ENCODE measurements at places on chromosomes 6 and 20.
A peak's percentile ranks its signal among the peaks of the same experiment; 100 is the strongest.

DNA sequence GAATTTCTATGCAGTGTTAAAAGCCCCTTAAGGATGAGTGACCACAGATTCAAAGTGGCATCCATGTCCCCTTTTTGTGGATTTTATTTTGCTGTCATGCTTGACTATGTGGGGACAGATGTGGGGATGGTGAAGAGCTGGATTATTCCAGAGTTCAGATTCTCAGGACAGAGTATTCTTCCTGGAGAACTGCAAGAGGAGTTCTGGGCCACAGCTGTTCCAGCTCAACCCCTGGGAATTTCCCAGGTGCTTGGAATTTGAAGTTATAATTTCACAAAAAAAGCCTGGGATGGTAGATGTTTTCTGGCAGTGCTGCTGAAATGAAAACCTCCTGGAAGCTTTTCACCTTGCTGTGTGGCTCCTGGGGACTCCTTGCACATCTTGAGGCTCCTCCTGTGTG, 671.8 kb upstream of the MARCKS start:
- no peak for DNase-seq

GRCh38 chr6:1423578-1423977, 34.2 kb downstream of the FOXF2 start:
- no peak for DNase-seq

- DNase-seq, result no peak
Measured at GRCh38 chr6:166419286-166419685, 36.5 kb upstream of the MPC1 start.

- peak; percentile 34 for DNase-seq
Measured at GRCh38 chr6:17004269-17004668, 97.6 kb upstream of the STMND1 start.

GRCh38 chr20:44809380-44810060, 826 bp downstream of the RIMS4 start:
- DNase-seq, result no peak

- DNase-seq, result no peak
Measured at GRCh38 chr20:15708984-15709598, 864.2 kb downstream of the KIF16B start.

GRCh38 chr20:33312583-33312982, 29.6 kb downstream of the BPIFB1 start:
- no peak for DNase-seq

DNA sequence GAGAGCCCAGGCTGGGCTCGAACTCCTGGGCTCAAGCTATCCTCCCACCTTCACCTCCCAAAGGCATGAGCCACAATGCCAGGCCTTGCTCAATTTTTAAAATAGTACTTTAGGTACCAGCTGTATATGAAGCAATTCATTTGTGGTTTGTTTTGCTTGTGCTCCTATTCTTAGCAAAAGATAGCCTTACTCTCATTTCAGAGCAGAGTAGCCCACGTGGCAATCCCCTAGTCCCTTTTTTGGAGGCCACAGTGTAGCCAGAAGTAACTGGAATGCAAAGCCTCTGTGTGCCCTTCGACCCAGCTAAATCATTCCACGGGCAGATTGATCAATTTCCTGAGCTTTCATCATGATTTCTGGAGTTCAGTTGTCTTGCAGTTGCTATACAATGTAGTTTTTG, 372.2 kb downstream of the NRN1 start:
- DNase-seq, result no peak

DNA sequence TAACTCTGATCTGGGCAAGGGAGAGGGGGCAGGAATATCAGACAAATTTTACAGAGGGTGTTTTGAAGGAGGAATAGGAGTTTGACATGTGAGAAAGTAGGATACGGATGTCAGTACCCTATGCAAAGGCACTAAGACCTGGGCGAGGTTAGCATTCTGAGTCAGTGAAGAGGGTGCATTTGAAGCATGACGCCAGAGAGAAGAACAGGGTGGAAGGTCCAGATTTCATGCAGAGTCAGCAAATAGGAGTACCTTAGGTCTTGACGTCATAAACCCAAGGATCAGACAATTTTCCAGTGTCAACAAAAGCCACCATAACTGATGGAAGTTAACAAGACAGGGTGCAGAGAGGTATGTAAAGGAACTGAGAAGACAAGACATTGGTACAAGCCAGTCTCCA, 839.2 kb downstream of the KIF16B start:
- no peak for DNase-seq

DNA sequence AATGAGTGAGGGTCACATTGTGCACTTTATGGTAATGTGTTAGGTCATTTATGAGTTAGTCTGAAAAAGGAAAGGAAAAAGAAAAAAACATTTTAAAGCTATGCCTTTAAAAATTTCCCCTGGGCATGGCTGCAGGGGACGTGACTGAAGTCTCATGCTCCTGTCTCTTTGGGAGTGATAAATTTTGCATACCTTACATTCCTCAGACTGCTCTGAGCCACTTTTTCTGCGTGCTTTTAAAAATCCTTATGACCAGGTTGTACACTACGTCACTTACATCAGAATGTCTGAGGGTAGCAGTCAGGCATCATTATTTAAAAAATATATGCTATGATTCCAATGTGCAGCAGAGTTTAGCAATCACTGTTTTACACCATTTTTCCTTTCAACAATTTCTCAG, 121.2 kb downstream of the RFPL4B start:
- peak; percentile 77 for DNase-seq

- peak; percentile 99 for DNase-seq
Measured at GRCh38 chr6:57267586-57268293, 45.6 kb upstream of the RAB23 start.

- no peak for DNase-seq
Measured at GRCh38 chr6:7237653-7238188, 75.3 kb downstream of the SSR1 start.

DNA sequence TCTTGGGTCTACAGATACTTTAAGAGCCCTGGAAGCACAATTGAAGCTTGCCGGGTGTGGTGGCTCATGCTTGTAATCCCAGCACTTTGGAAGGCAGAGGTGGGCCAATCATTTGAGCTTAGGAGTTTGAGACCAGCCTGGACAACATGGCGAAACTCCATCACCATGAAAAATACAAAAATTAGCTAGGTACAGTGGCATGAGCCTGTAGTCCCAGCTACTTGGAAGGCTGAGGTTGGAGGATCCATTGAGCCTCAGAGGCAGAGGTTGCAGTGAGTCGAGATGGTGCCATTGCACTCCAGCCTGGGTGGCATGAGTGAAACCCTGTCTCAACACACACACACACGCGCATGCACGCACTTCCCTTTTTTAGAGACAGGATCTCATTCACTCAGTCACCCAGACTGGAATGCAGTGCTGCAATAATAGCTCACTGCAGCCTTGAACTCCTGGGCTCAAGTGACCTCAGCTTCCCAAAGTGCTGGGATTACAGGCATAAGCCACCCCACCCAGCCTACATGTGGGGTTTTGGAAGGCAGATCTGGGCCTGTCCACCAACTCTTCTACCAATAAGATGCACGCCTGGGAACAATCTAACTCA, 182.5 kb upstream of the JARID2 start:
- DNase-seq, result peak; percentile 26

DNA sequence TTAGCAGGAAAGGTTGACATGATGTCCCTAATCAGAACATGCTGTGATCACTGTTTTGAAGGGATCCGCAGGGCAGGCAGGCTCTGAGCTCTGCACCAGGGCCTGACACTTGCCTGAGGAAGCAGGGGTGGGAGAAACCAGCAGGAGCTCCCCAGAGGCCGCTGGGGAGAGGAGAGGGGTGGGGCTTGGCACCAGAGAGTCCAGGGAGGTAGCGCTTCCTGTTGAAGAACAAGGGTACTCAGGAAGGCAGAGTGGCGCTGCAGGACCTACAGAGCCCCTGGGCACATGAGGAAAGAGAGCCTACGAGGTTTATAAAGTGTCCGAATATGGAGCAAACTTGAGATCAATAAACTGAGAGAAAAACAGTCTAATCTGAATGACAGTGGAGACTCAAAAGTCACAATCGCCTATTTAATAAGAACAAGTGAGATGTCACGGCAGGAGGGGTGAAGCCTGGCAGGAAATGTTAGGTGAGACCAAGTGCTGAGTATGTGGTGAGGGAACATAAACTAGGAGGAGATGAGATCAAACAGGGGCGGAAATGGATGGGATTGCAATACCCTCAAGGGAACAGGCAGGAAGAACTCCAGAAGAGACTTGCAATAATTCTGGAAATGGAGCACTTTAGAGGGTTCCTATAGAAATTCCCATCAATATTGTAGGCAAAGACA, 5.8 kb upstream of the TBXT start:
- DNase-seq, result no peak

DNA sequence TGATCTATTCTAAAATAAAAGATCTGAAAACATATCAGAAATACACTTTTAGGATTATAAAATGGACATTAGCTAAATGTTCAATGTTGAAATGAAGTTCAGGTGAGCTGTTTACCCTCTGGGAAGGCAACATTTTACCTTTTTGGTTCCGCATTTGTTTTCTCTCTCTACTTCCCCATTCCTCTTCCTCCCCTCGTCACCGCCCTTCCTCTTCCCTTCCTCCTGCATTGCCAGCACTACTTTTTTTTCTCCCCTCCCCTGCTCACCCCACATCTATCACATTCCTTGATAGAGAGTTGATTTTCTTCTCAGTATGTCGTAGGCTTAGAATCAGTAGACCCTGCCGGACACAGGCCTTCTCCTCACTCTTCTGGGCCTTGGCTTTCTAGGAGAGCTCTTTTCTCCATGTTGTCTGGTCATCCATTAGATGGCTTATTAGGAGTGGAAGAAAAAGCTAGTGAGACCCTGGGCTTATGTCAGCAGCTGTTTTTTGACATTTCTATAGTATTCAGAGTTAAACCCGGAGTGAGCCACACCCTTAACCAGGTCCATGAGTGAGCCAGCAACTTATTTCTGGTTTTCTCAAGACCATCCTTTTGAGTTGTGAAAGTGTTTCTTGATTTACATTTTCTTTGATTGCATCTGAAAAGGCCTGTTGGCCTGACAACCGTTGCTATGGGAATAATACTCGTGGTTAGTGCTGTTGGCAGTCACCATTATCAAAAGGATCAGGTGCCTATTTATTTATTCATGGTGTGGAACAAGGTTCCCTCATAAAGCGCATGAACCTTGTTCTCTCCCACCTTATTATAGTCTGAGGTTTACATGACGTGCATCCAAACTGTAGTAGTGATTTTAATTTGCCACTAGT, 90.9 kb downstream of the DTD1 start:
- DNase-seq, result no peak

GRCh38 chr6:14425805-14426204, 308.2 kb downstream of the CD83 start:
- DNase-seq, result no peak

GRCh38 chr6:124798942-124799496, 163.2 kb upstream of the RNF217 start:
- no peak for DNase-seq

DNA sequence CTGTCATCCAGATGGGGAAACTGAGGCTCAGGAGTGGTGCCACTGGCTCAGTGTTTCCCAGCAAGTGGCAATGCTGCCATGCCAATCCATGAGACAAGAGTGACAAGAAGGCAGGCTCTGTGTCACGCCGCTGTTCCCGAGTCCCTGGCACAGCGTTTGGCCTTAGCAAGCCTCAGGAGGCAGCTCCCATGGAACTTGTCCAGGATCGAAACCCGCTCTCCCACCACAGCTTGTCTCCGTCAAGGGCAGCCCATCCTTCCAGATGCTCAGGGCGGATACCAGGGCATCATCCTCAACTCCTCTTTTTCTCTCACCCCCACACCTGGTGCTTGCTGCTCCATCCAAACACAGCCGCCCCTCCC, 110.6 kb upstream of the PTPN1 start:
- DNase-seq, result no peak

DNA sequence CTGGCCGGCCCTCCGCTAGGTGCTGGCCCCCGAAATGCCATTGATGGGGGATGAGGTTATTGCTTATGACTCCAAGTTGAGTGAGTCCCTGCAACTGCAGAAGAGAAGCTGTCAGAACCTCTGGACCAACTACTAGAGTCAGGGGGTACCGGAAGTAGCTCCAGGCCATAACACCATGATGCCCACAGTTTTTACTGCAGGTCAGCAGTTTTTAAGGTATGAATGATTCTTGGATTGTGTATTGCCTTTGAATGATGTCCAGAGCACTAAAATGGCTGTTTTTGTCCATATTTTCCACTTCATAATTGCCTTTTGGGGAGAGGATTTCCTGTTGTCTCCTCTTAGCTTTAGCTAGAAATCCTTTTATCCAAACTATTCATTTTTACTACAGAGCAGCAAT, 148.4 kb downstream of the PDE10A start:
- no peak for DNase-seq

DNA sequence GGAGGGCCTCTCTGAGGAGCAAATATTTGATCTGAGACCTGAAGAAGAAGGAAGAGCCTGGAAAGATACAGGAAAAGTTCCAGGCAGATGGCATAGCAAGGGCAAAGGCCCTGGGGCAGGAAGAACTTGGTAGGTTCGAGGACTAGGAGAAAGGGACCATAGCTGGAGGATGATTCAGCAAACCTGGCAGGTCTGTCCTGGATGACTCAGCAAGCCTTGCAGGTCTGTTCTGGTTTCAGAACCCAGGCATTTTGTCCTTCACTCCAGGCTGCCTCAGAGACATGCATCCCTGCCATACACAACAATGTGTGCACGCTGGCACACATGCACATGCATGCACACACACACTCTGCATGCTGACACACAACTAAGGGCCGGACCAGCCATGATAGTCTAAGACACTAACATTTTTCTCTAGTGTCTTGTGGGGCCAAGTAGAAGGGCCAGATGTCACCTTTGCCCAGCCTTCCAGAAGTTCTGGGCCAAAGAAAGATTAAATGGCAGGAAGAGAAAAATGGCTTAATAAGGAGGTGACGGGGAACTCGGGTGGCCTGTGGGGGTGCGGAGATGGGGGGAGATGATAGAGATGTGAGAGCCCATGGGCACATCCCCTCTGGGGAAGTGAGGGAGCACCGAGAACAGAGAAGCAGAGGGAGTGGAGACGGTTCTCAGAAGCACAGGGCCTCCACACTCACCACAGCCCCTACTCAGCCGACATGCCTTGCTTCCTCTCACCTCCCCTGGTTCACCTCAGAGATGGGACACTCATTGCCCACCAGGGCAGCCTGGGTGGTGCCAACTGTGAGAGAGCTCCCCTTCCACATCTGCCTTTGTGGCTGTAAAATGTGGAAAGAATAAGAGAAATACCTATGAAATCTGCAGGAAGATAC, 15.4 kb upstream of the TRIB3 start:
- peak; percentile 41 for DNase-seq

DNA sequence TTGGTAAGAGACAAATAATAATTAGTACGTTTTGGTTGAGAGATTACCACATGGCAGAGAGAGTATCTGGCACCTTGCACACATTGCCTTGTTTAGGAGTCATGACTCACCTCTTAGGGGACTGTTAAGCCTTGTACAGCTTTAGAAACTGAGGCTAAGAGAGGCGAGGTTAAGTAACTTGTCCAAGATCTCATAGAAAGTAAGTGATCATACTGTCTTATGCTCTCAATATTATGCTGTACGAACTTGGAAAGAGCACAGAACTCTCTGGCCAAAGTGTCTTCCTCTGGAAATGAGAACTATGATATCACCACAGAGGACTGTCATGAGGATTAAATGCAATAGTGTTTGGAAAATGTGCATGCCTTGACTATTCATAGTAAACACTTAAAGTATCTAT, 249.0 kb downstream of the UTRN start:
- no peak for DNase-seq

- no peak for DNase-seq
Measured at GRCh38 chr6:70763754-70764510, 96.2 kb downstream of the SMAP1 start.

GRCh38 chr6:134049586-134049985, 2.8 kb downstream of the SLC2A12 start:
- no peak for DNase-seq
